Left lung (tissue), 14 donors: ENCODE measurements at places on chromosomes 3 and 15. TPM values are rescaled to one million over a fixed set of nuclear protein-coding genes. Genes with fewer than 3 reads are reported as not detected.

The RLBP1 gene
- polyA plus RNA-seq: not detected

The LARP6 gene
- 16.3 TPM for polyA plus RNA-seq

The NDN gene
- polyA plus RNA-seq: 90.0 TPM

DNA sequence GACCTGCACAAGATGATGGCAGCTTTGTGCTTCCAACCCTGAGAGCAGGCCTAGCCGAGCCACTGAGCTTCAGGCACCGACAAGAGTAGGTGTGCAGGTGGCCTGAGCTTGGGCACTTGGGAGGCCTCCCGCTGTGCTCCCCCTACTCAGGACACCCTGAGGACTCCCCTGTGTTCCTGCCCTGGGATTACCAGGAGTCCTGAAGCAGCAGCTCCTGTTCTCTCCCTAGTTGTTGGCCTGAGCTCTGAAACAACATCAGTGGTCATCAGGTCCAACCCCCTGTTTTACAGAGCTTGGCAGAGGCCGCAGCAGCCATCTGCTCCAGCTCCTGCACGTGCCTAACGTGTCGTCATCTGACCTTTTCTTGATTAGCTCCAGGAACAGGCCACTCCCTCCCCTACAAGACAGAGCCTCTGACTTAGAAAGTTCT lies 8.0 kb upstream of the MESP2 start:
- no peak overlapping the region for H3K4me3 ChIP-seq
- H3K27ac ChIP-seq: no peak overlapping the region
- no peak for DNase-seq
- peaks cover 8% of the 10 kb centered on the region for H3K4me1 ChIP-seq

DNA sequence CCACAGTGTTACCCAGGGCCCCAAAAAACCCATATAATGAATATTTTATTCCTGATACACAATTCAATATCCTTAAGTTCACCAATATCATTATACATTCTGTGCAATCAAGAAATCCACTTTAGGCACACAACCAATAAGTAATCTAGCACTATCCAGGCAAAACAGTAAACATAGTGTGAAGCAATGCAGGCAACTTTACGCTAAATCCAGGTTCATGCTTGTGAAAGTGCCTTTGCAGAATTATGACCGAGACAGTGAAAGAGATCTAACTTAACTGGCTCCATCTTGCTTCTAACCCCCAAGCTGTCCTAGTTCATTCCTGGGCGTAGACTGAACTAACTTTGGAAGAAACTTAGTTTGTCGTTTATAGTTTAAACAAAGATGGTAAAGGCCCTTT lies 34.2 kb upstream of the INO80 start:
- no peak overlapping the region for H3K4me3 ChIP-seq
- H3K27me3 ChIP-seq: no peaks in the 10 kb centered on the region
- no peak for DNase-seq
- H3K36me3 ChIP-seq: no peaks in the 10 kb centered on the region
- no peaks in the 10 kb centered on the region for H3K4me1 ChIP-seq
- no peak overlapping the region for H3K27ac ChIP-seq

DNA sequence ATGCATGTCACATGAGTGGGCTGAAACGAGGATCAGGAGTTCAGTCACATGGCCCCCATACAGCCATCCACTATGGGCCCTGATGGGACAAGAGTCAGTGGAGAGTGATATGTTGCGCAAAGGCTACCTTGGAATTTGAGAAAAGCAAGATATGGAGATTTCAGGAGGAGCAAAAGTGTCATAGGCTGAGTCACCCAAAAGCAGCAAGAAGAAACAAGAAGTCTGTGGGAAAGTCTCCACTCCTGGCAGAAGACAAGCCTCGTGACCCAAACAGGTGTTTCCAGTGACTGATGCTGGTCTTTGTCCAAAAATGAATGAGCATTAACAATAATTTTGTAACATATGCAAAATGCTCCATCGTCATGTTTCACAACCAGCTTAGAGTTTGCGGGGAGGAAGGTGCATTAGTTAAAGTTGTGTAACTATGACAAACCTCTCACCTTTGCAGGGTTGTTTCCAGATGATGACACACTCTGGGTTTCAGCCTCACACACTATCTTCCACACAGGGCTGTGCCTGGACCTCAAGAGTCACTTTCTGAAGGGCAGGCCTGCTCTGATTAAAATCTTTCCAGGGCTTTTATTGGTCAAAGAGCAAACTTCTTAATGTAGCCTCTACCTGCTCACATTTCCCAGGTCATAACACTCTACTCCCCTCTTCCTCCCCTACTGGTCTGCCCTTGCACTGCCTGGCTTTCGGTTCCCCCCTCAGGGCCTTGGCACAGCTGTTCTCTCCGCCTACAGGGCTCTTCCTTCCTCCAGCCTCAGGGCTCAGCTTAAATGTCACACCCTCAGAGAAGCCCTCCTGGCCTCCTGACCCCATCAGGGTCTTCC lies 3.9 kb upstream of the DNASE1L3 start:
- H3K4me1 ChIP-seq: no peaks in the 10 kb centered on the region
- H3K4me3 ChIP-seq: no peak overlapping the region
- no peak for DNase-seq
- H3K36me3 ChIP-seq: no peaks in the 10 kb centered on the region
- no peak overlapping the region for H3K27ac ChIP-seq
- H3K27me3 ChIP-seq: no peaks in the 10 kb centered on the region

- peak overlapping the region; percentile 69 for H3K4me3 ChIP-seq
- H3K27me3 ChIP-seq: no peaks in the 10 kb centered on the region
- no peak for DNase-seq
- H3K4me1 ChIP-seq: peaks cover 8% of the 10 kb centered on the region
Measured at GRCh38 chr3:156825795-156826143, 384 bp upstream of the LEKR1 start.

- DNase-seq: no peak
- no peaks in the 10 kb centered on the region for H3K27me3 ChIP-seq
- no peak overlapping the region for H3K27ac ChIP-seq
- no peak overlapping the region for H3K4me3 ChIP-seq
- no peaks in the 10 kb centered on the region for H3K36me3 ChIP-seq
- H3K4me1 ChIP-seq: no peaks in the 10 kb centered on the region
Measured at GRCh38 chr3:191269289-191270085, 59.7 kb upstream of the CCDC50 start.

DNA sequence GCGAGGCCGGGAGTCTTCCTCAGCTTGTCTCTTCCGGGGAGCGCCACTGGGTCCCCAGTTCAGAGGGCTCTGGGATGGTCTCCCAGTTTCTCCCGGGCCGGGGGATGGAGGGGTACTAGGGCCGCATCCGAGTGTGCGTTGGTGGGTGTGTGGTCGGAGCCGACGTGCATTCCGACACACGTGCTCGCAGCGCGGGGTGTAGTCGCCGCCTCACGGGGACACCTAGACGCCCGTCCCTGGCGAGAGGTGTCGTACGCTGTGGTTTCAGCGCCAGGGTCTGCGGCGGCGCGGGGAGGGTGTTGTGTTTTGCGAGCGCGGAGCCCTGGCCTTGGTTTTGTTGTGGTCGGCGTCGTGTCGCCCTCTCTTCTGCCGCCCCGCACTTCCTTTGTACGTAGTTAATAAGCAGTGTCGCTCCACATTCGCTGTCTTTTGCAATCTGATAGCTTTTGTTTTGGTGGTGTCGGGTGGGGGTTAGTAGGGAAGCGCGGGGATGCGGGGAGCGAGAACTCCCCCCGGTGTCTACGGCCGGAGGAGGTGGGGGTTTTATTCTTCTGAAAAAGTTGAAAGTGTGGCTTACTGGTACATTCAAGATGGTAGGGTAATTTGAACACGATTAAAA lies 2.2 kb downstream of the IGF1R start:
- H3K4me3 ChIP-seq: peak overlapping the region; percentile 84
- peak overlapping the region; percentile 89 for H3K27ac ChIP-seq
- H3K4me1 ChIP-seq: peaks cover 6% of the 10 kb centered on the region
- peaks cover 48% of the 10 kb centered on the region for H3K27me3 ChIP-seq
- no peaks in the 10 kb centered on the region for H3K36me3 ChIP-seq

DNA sequence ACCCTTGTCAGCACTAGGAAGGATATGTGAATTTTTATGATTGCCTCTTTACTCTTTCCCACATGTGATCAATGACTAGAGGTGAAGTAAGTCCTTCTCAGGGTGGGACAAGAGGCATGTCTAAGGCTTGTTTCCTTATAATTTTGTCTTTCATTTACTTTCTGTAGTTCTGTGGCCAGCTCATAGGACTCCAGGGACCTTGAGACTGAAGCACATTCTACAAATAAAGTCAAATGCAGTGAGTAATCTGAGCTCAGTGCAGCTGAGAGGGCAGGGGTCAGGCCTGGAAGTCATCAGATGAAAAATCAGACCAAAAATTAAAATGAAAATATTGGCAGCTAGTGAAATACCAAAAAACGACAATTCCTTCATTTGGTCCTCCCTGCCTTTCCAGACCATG lies 424.7 kb upstream of the THBS1 start:
- DNase-seq: no peak
- H3K4me1 ChIP-seq: peaks cover 5% of the 10 kb centered on the region
- no peaks in the 10 kb centered on the region for H3K27me3 ChIP-seq
- peak overlapping the region; percentile 8 for H3K27ac ChIP-seq

GRCh38 chr15:99315636-99316035 lies 64.4 kb downstream of the LRRC28 start:
- no peaks in the 10 kb centered on the region for H3K4me1 ChIP-seq
- no peaks in the 10 kb centered on the region for H3K27me3 ChIP-seq
- no peak overlapping the region for H3K27ac ChIP-seq
- no peak overlapping the region for H3K4me3 ChIP-seq

DNA sequence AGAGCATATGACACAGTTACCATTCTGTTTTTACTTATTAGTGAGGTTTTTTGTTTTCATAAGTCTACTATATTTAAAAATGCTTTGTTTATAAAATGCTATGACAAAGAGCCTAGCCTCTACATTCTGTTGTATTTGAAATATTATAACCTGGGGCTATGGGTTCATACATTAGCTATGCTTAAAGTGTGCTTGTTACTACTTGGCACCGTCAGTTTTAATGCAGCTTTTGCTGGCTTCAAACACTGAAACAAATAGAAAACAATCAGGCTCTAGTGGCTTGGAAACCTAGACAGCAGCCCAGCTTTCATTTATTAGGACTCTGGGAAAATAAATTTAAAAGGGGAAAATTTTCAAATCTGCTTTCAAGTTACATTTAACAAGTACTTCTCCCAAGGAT lies 635.9 kb downstream of the CADM2 start:
- no peaks in the 10 kb centered on the region for H3K36me3 ChIP-seq
- H3K27ac ChIP-seq: no peak overlapping the region
- peak; percentile 13 for DNase-seq
- no peaks in the 10 kb centered on the region for H3K27me3 ChIP-seq

- H3K4me1 ChIP-seq: no peaks in the 10 kb centered on the region
- H3K27me3 ChIP-seq: no peaks in the 10 kb centered on the region
- H3K27ac ChIP-seq: no peak overlapping the region
- no peak for DNase-seq
- no peak overlapping the region for H3K4me3 ChIP-seq
Measured at GRCh38 chr15:80315289-80315987, 63.4 kb upstream of the CTXND1 start.

DNA sequence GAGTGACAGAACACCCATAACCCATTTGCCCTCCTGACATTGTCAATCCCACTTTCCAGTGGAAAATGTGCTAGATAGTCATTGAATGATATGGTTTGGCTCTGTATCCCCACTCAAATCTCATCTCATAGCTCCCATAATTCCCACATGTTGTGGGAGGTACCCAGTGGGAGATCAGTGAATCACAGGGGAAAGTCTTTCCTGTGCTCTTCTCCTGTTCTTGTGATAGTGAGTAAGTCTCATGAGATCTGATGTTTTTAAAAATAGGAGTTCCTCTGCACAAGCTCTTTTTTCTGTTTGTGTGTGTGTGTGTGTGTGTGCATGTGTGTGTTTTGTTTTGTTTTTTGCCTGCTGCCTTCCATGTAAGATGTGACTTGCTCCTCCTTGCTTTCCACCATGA lies 191.7 kb downstream of the ARRDC4 start:
- no peaks in the 10 kb centered on the region for H3K27me3 ChIP-seq
- no peak overlapping the region for H3K4me3 ChIP-seq
- no peak for DNase-seq
- H3K27ac ChIP-seq: no peak overlapping the region
- H3K4me1 ChIP-seq: no peaks in the 10 kb centered on the region
